ENCODE measurements at places on chromosomes 2 and 18.

DNA sequence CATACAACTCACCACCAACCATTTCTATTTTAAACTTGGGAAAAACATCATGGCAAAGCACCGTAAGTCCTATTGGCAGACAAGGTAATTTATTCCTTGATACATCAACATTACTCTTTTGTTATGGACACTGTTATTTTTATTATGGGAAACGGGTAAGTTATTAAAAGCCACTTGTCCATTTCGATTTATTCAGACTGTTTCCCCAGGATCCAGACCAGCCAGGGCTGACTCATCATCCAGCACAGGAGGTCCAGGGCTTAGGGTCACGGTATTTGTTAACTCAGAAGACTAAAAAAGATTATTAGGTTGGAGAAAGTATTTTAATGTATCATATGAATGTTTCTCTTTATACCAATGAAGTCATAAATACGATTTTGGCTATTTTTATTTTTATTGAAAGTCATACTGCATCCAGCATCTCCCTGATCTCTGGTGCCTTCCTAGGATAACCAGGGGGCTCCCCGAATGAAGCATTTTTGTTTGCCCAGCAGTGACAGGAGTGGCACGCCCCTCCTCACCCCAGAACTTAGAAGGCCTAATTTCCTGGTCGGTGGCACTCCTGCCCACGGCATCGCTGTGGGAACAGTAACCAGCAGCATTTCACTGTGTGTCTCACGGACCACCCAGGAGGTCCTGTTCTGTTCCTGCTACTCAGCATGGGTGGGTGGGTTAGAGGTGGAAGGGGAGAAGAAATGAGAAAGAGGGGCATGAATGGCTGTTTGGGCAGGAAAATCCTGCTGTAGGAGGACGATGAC, 446.1 kb downstream of the EIPR1 start:
- no peak for DNase-seq

DNA sequence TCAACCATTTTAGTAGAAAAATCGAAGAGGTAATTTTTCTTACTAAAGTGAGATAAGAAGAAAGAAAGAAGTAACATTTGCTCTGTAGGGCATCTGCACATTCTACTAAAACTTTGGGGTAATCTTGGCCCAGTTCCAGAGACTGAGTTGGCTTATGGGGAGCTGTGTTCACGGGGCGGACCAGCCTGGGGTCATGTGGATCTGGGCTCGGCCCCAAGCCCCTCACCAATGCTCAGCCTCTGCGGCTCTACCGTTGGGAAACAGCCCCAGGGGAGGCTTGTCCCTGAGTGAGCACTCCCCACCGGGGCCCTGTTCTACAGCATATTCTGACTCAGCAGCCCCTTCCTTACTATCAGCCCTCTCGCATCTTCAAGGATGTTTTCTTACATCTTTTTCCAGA, 132.3 kb downstream of the RTP5 start:
- no peak for DNase-seq

DNA sequence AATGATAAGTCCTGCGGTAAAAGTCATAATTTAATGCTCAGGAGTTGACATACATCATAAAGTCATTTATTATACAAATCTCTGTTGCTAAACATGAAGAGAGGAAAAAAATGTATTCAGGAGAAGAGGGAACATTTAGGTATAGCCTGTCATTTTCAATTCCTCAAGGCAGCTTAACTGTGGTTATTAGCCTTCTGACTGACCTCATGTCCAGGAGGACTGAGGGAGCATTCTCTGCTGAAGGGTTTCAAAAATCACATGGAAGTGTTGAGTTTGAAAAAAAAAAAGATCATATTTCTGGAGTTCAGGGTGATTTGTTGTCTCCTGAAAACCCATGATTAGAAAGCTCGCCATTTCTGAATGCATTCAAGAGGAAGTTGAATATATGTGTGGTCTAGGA, 1371.1 kb upstream of the LRRTM1 start:
- DNase-seq, result no peak

- DNase-seq, result no peak
Observed at GRCh38 chr2:223648755-223649154, 46.6 kb upstream of the SCG2 start.

Data from WERI-Rb-1 (cell line).